NCI-H2107 (cell line): ENCODE measurements at places on chromosomes 4 and X.

- DNase-seq = no peak
Observed at GRCh38 chrX:45352611-45353010, 151.9 kb upstream of the DIPK2B start.

- DNase-seq = no peak
Observed at GRCh38 chr4:163284304-163284703, 48.1 kb downstream of the NPY1R start.

DNA sequence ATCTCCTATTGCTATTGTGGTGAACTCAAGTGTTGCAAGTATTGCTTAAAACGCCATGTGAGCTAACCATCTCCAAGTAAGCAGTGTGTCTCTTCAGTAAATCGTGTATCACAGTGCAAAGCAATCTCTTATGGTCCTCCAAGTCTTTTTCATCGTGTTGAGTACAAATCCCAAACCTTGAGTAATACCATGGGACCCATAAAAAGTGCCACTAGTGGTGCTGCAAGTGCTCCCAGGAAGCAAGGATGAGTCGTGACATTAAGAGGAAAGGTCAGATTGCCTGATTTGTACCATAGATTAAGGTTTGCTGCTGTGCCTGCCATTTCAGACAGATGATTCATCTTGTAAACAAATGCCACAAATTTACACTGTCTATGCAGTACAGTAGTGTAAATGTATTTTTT lies 66.9 kb upstream of the BMPR1B start:
- DNase-seq = no peak

GRCh38 chr4:74934016-74934831 lies 1.3 kb downstream of the PARM1 start:
- no peak for DNase-seq

DNA sequence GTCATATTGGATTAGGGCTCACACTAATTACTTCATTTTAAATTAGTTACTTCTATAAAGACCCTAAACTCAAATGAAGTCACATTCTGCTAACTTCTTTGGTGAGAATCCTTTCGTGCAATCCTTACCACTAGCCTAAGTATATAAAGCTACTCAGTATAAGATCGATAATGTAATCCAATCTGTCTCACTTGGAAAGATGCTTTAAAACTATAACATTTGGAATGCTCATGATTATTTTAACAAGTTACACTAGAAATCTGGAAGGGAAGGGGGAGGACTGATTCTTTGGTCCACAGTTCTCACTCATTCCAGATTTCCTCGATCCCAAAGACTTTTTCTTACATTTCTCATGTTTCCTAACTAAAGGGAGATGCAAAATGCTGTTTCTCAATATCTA lies 336.4 kb upstream of the SLIT2 start:
- DNase-seq = no peak

DNA sequence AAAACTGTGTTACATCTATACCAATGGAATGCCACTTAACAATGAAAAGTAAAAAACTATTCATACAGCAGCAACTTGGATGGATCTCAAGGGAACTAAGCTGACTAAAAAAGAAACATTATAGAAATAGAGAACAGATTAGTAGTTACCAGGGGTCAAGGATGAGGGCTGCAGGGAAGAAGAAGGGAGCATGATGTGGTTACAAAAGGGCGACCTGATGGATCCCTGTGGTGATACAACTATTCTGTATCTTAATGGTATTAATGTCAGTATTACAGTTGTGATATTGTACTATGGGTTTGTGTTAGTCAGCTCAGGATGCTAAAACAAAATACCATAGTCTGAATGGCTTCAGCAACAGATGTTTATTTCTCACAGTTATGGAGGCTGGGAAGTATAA lies 190.7 kb downstream of the ZNF674 start:
- DNase-seq = no peak

DNA sequence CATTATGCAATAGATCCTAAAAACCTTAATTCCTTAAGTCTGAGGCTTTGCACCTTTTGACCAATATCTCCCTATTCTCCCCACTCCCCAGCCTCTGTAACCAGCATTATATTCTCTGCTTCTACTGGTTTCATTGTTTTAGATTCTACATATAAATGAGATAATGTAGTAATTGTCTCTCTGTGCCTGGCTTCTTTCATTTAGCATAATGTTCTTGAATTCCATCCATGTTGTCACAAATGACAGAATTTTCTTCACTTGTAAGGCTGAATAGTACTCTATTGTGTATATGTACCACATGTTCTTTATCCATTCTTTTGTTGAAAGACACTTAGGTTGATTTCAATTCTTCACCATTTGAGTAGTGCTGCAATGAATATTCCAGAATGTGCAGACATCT lies 66.0 kb downstream of the MAGEC1 start:
- no peak for DNase-seq
